CD4-positive, alpha-beta T cell treated with Interleukin-4 for 1 hour (primary cell): ENCODE measurements at places on chromosomes 2 and 18.

DNA sequence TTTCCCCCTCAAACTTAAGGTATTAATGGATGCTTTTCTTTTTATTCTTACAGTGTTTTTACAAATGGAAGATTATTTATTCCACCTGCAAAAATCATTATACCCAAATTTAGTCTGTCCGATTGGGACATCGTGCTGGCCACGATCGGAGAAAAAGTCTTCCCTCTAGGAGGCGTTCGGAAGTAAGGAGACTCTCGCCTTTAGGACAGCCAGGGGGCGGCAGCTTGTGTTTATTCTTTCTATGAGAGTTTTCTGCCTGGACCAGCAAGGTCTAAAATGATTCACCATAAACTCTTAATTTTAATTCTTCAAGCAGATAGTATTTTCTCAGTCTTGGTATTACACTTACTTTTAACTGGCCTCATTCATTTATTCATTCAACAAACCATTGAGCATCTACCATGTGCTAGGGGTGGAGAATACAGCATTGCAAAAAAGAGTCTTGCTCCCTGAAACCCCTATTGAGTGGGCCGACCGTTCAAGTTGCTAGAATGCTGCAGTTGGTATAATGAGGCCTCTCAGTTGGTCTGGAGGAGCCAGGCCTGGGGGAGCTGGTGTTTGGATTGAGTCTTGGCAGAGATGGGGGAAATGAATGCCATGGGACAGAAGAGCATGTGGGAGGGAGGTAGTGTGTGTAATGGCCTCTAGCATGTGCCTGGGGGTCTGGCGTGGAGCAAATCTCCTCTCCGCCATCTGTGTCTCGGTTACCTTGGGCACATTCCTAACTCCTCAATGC is 38.7 kb downstream of the DCDC2C start:
- DNase-seq, result no peak

DNA sequence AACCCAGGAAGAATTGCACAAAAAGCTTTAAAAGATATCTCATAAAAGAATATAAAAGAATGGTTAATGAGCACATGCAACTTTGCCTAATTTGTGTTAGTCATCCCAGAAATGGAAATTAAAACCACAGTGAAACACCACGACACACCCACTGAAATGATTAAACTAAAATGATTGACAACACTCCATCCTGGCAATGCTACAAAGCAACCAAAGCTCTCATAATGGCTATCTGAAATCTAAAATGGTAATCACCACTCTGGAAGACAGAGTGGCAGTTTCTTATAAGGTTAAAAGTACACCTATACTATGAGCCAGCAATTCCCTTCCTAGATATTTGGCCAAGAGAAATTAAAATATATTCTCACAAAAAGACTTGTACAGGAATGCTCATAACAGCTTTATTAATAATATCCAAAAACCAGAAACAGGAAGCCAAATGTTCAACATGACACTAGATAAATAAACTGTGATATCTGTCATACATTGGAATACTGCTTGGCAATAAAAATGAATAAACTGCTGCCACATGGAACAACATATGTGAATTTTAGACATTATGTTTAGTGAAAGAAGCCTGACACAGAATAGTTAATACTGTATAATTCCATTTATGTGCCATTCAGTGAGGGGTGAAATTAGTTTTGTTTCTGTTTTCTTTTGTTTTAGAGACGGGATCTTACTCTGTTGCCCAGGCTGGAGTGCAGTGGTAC is 105.3 kb upstream of the BCL2L11 start:
- no peak for DNase-seq

DNA sequence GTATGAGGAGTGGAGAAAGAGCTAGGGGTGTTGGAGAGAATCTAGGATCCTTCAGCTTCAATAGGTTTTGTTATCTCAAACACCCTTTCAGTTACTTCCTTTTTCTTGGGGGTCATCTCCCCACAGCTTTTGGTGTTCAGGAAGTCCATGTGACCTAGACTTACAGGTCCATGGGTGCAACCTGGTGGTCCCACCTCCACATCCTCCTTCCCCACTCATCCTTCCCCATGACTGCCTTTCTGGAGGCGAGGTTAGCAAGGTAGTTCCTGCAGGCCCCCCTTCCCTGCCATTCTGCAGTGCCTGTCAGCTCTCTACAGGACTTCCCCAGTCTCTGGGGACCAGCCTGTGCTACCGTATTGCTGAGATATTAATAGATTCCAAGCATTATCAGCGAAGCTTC is 107.6 kb downstream of the TMEM17 start:
- DNase-seq, result no peak

DNA sequence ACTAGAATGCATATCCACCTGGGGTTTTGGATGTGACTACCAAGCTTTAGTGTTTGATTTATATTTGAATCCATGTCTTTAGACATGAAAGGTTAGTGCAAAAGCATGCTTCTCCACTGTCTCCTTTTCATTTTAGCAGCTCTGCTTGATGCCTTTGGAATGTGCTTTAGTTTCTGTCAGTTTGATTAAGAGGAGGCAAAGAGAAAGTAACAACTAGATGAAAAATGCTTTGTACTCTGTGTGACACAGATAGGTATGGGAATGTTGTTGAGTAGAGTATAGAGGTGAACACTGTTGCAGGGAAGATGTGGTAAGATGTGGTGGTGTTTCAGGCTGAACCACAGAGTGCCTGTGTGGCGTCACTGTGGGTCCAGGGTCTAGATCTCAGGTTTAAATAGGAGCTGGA is 19.8 kb downstream of the PIK3C3 start:
- no peak for DNase-seq

DNA sequence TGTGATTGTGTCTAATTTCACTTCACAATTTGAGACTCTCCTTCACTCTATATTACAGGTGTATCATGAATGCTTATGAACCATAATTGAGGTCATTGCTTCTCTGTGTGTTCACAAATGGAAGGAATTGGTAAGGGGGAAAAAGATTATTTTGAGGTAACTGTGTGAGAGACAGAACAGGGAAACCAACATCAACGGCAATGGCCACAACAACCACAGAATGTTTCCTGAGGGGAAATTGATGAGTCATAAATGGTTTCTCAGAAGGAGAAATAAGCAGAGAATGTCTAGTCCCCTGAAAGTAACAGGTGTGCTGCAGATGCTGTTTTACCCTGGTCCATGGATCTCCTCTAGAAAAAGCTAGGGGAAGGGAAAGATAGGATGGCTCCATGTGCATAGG is 361.2 kb upstream of the GALNT5 start:
- DNase-seq, result no peak

DNA sequence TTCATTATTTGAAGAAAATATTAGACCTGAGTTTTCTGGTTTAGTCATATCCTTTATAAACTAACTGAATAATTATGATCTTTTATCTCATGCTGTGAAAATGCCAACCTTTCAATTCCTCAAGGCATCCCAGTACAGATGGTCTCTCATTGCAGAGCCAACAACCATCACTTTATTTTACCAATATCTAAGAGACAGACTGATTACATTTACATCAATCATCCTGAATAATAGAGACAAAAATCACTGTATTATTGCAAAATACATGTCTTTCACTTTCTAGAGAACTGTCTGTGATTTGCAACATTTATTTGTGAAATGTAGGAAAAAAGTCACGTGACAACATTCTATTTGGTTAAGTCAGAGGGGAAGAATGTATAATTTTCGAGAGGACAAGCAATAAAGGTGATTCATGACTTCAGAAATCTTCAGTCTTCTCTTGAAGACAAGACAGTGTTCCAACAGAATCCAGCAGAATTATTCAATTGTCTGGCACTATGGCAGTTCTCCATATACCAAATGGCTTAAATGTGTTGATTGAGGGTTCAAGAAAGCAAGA is 503.6 kb upstream of the SYT4 start:
- DNase-seq, result no peak

DNA sequence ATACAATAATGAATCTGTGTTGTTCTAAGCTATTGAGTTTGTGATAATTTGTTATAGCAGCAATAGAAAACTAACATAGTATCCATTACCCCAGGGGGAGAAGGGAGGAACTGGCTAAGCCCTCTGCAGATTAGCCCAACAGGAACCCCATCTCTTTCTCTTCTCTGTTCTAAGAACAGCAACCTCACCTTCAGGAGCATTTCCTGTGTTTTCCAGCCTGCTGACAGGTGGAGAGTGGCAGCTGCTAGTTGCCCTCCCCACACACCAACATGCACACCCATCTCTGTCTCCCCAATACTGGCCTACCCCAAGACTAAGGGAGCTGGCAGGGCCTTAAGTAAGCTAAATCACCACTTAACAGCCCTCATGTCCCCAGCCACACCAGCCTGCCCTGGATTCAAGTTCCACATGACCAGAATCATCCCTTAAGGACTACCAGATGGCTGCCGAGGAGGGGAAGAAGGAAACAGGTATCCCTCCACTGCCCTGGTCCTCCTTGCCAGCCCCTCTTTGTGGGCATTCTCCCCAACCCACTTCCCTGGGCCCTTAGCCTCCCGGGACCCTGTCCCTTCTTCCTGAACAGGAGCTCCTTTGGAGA is 52.8 kb downstream of the TRABD2A start:
- DNase-seq, result no peak

- no peak for DNase-seq
Observed at GRCh38 chr2:127641133-127641532, 4.8 kb upstream of the GPR17 start.

DNA sequence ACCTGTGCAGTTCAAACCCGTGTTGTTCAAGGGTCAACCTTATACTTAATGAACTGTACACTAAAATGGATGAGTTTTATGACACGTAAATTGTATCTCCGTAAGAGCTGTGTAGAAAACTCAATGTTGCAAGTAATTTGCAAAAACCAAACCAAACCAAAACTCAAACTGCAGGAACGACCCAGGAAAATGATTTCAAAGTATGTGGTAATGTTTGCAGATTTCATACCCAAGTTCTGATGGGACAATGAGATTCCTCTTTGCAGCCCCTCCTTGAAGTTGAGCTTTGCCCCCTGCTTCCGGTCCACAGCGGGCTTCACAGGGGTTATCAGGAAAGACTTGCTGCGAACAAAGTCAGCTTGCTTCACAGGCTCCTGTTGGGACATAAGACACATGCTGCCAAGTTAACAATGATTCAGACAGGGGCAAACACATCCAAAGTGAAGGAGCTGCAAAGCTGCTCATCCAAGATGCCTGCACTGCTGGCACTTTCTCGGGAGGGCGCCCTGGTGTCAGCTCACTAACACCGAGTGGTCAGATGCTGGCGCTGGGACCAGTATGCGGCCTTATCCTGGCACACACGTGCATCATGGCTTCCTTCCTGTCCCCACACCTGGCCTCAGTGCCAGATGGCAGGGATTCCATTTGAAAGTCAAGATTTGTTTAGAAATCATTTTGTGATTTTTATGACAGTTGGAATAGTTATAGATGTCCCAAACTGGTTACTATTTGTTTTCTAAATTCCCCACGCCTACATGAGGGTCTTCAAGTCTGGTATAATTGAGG is 65.2 kb upstream of the MGAT4A start:
- DNase-seq, result no peak

- no peak for DNase-seq
Observed at GRCh38 chr2:165857876-165858275, 63.8 kb upstream of the GALNT3 start.

- no peak for DNase-seq
Observed at GRCh38 chr2:148479398-148479797, 165.2 kb upstream of the EPC2 start.

DNA sequence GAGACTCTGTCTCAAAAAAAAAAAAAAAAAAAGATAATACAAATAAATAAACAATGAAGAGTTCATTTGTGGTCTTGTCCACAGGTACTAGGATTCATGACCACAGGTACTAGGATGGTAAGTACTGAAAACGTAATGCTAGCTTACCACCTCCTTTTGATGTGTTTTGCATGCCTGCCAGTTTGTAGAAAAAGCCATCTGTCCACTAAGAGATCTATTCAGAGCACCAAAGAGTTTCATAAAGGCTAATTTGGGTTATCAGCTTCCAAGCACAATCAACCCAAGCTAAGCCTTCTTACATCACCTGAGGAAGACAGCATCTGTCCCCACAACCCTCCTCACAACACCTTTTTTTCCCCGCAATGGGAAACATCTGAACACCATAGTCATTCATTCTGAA is 477.2 kb downstream of the ZEB2 start:
- DNase-seq, result no peak

DNA sequence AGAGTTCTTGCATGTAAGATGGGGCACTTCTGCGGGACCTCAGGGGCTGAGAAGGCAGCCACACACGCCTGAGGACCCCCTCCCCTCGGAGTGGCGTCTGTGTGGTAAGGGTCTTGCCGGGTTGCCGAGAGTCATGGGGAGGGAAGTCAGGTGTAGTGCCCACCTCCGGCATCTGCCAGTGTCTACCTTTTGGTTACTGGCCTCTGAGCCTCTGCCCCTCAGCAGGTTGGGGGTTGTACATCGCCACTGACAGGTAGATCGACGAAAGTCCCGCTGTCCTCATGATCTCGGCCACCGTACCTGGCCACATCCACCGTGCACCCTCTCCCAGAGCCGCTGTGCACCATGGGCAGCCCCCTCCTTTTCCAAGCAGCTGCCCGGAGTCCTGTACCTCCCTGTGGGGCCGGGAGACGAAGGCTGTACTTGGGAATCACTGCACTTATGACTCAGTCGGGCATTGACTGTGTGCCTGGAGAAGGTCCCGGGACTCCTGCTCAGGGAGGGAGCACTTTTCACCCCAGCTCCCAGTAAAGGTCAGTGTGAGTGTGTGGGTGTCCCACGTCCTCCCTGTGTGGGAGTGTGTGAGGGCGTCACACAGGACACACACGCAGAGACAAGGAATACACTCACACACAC is 332.4 kb upstream of the MYT1L start:
- no peak for DNase-seq

DNA sequence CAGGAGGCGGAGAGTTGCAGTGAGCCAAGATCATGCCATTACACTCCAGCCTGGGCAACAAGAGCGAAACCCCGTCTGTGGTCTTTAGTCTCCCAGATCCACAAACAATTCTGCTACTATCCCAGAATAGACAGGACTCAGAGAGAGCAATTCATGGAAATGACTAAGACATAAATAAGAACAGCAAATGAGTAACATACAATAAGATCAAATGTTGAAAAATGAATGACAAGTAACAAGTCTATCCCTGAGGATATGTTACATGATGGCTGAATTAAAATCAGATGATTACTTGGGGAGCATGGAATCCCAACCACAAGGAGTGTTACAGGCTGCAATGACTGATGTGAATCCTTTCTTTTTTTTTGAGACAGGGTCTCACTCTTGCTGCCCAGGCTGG is 10.3 kb downstream of the ARL5A start:
- DNase-seq, result no peak

DNA sequence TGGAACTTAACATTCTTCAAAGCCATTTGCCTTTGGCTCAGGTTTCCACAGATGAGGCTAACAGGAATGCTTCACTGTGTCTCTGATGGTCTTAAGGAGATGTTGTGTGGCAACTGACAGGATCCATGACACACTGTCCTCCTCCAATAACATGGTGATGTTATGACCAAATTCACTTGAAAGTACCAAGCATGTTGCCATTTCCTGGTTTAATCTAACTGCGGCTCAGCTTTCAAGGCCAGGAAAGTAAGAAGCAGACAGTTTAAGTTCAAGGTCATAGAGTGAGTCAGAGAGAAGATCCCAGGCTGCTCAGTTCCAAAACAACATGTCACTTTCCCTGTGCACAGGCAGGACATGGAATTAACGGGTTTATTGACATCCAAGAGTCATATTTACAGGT is 513.6 kb downstream of the STK39 start:
- no peak for DNase-seq

- DNase-seq, result peak; percentile 58
Observed at GRCh38 chr2:151260573-151261230, 961 bp downstream of the RBM43 start.
